HAP-1 (cell line): ENCODE measurements at places on chromosomes 4 and X.

DNA sequence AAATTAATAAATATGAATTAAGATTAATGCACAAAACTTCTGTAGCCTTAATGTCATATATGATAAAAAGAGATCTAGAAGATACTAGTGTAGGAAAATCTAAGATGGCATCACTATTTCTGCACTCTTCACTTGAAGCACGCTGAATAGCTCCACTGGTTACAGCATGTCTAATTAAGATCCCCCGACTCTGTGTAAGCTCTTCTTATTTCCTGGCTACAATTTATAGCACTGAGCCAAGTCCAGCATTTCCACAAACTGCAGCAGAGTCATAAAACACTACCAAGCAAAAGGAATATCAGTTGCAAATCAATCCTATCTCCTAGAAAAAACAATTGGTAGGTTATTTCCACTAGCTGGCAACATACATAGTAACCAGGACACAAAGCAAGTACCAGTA, 1.3 kb upstream of the CCNA2 start:
- no peak for DNase-seq

GRCh38 chrX:11724122-11725017, 33.7 kb upstream of the MSL3 start:
- peak; percentile 50 for DNase-seq

DNA sequence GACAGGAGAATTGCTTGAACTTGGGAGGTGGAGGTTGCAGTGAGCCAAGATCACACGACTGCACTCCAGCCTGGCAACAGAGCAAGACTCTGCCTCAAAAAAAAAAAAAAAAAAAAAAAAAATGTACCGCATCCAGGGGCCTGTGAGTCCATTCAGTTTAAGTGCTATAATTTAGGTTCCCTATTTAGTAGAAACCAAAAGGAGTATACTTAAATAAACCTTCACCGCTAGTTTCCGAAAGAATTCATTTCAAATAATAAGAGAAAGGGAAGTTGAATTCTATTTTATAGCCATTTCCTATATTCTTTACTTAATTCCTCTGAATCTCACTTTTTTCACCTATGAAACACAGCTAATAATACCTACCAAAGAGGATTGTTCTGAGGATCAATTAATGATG, 20.8 kb upstream of the LRBA start:
- DNase-seq: no peak

GRCh38 chr4:142585411-142585810, 260.7 kb downstream of the INPP4B start:
- no peak for DNase-seq
